Left forelimb (tissue), 1 donor: ENCODE measurements at places on chromosomes 6 and 20.
A peak's percentile ranks its signal among the peaks of the same experiment; 100 is the strongest.

DNA sequence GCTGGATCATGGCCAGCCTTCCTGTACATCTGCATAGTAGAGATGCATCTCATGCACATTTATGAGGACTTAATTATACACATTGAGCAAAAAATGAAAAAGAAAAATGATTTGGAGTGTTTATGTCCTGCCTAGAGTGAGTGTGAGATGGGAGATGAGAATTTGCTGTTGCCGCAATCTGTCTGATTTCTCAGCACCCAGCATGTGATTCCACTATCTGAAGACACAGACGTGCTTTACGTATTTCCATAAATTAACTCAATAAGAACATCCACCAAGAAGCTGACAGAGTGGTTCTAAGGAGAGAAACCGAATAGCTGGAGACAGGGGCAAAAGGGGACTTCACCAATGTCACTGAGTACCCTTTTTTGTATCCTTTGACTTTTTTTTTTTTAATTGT is 15.2 kb downstream of the EDEM2 start:
- no peak for DNase-seq

DNA sequence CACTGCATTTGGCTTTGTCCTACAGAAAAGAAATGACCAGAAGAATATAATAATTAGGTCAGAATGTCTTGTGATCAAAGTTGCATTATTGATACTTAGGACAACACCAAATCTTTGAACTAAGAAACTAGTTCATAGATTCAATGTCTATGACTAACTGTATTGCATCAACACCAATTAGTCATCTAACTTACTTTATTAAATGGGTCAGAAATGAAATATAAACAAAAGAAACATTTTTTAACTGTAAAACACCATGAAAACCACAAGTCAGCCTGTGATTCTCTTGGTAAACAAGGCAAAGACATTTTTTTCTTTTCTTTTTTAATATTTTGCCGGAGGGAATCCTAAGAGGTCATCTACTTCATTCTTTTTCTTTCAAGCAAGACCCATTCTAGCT is 114.1 kb upstream of the HDDC2 start:
- DNase-seq = no peak

DNA sequence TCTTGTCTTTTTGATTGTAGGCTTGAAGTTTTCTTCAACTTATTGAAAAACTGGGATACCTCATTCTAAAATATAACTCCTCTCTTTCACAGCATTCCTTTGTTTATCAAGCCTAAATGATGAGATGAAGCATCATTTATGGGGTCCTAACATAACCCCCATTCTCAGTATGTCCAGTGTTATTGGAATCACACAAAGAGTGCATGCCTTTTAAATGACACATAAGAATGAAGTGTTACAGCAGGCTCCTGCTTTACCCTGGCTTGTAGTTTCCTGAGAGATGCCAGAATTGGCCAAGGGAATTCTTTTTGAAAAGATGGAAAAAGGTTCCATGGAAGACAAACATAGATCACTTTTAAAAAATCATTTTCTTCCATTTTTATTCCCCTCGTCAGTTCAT is 502.4 kb downstream of the BCKDHB start:
- DNase-seq = no peak

DNA sequence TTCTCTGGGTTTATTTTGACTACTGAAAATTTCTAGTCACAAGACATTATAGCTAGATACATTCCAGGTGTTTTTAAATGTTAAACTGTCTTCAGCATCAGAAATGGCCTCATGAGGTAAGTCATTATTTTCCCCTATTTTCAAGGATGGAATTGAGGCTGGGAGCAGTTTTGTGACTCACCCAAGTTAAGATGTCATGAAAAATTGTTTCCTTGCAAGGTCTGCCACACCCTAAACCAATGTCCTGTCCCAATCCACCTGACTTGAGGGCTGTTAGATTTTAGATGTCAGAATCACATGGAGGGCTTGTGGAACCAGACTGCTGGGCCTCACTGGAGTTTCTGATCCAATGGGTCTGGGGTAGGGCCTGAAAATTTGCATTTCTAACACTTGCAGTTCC is 16.9 kb downstream of the SLC22A3 start:
- DNase-seq = no peak

GRCh38 chr6:37137201-37138090 is 32.5 kb upstream of the PIM1 start:
- DNase-seq = peak; percentile 76

DNA sequence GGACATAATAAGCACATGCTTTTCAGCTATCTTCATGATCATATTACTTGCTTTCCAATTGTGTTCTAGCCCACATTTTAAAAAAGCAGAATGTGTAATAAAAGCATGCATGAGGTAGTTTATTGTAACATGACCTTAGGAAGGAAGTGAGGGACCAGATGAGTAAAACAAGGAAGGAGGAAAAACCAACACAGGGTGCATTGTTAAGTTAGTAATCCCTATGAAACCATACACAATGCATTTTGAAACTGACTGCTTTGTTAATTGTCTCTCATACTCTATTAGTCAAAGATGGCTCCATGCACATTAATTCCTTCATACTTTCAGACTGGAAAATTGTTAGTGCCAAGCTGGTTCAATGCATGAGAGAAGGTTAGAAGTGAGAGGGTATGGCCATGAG is 37.7 kb upstream of the CENPW start:
- DNase-seq = no peak
